Eye (tissue), 1 donor: ENCODE measurements at places on chromosomes 12 and 14.

- DNase-seq: no peak
Observed at GRCh38 chr14:67358924-67359774, 455 bp downstream of the ATP6V1D start.

GRCh38 chr12:4580281-4580688 lies 18.3 kb downstream of the DYRK4 start:
- DNase-seq: peak; percentile 38

GRCh38 chr14:79588398-79588797 lies 622.9 kb downstream of the DIO2 start:
- DNase-seq: no peak

GRCh38 chr12:44446181-44446580 lies 429.9 kb downstream of the NELL2 start:
- DNase-seq: no peak
